Naive thymus-derived CD4-positive, alpha-beta T cell (primary cell): ENCODE measurements at places on chromosomes 4 and X. TPM values are rescaled to one million over a fixed set of nuclear protein-coding genes. Genes with fewer than 3 reads are reported as not detected.

The GPR119 gene
- not detected for total RNA-seq

The DOK7 gene
- total RNA-seq = not detected

The GLRA2 gene
- not detected for total RNA-seq

DNA sequence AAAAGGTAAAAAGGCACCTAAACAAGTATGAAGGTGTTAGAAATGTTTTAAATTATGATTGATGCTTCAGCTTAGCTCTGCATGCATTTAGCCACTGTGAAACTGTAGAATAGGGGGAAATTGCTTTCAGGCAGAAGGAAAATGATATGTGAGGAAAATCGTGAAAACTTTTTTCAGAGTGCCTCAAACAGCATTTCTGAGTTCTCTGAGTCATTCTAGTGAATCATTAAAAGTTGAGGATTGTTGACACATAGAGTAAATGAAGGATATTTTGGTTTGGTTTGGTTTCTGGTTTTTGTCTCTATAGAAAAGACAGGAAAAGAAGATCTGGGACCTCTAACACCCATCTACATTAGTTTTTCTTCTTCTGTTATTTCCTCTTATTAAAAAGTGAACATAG is 332.5 kb upstream of the TRAM1L1 start:
- no peak for DNase-seq

- no peak for DNase-seq
Measured at GRCh38 chr4:142645475-142646108, 200.5 kb downstream of the INPP4B start.

DNA sequence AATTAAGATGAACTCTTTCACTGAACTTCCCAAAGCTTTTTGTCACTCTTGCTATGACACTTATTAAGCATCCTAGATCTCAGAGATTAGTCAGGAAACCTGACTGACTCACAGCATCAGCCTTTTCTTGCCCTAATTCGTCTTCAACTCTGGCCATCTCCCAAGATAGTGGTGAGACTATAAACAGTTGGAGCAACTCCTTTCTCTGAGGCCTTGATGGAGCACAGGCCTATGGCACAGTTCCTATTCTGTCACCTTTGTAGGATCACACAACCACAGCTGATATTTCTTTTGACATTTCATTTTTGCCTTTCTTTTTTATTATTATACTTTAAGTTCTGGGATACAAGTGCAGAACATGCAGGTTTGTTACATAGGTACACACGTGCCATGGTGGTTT is 217.6 kb downstream of the PRR32 start:
- no peak for DNase-seq

GRCh38 chrX:111170017-111170416 is 74.0 kb downstream of the PAK3 start:
- DNase-seq = no peak

DNA sequence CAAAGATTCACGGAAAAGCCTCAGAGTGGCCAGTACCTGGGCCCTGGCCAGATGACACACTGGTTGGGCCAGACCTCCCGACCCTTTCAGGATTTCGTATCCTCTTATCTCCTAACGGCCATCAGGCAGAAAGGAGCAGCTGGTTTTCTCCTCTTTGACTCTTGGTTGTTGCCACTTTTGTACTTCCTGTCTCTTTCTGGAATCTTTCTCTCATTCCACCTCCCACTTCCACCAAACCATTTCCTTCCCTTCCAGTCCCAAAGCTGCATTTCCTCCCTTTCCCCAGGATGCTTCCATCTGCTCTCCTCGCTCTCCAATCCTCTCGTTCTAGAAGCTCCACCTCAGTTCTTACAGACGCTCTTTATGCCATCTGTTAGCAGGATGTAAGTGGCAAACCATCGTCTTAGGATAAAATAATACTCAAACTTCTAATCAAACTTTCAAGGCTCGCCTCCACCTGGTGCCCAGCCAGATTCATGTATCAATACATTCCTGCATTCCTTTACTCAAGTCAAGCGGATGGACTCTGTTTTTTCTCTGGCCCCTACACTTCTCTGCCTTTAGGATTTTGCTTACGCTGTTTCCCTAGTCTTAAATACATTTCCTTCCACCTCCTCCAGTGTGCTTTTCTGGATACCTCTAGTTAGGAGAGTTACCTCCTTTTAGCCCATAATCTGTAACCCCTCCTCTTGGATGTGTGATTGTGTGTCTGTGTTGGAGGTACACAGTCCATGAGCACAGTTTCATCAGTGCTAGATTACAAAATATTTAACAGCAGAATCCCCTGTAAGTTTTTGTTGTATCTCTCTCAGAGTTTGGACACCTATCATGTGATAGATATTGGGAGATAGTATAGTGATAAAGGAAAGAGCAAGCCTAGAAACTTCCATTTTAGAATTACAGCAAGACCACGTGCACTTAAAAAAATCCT is 70.4 kb downstream of the LDB2 start:
- DNase-seq = no peak

DNA sequence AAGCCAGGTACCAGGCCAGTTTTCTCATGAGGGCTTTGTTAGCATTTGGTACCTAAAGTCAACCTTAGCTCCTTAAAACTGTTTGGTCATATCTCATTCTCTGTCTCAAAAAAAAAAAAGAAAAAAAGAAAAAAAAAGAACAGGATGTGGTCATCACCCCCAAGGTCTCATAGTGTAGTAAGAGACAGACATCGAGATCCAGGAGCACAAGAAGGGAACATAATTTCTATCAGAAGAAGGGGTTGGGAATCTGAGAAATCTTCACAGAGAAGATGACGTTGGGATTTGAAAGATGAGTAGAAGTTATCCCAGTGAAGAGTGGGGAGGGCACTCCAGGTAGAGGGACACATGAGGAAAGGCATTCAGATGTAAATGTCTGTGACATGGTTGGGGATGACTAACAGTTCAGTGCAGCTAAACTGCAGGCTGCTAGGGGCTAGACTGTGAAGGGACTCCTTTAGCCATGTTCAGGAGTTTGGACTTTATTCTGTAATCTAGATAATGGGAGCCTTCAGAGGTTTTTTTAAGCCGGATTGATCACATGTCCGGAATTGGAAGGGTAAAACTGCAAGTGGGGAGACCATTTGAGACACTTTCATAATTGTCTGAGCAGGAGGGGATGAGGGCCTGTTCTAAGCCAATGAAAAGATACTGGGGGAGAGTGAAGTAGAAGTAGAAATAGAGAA is 26.9 kb upstream of the GJB1 start:
- peak; percentile 42 for DNase-seq

DNA sequence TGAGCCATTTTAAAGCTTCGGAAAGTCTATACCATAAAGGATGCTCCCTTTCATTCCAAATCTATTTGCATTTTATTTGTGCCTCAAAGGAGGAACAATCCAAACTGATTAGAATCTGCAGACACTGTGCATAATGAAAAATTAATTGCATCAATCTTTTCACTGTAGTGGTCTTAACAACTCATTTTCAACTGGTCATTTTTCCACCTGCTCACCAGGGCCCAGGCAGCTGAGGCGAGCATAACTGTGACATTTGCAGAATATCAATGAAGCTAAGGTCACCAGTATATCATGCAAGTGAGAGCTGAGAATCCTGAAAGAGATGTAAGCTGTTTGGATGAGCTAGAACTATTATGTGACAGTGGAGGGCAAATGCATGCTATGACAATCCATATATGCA is 387.3 kb upstream of the TECRL start:
- DNase-seq = no peak

- no peak for DNase-seq
Measured at GRCh38 chr4:171650543-171650942, 162.7 kb upstream of the GALNTL6 start.

DNA sequence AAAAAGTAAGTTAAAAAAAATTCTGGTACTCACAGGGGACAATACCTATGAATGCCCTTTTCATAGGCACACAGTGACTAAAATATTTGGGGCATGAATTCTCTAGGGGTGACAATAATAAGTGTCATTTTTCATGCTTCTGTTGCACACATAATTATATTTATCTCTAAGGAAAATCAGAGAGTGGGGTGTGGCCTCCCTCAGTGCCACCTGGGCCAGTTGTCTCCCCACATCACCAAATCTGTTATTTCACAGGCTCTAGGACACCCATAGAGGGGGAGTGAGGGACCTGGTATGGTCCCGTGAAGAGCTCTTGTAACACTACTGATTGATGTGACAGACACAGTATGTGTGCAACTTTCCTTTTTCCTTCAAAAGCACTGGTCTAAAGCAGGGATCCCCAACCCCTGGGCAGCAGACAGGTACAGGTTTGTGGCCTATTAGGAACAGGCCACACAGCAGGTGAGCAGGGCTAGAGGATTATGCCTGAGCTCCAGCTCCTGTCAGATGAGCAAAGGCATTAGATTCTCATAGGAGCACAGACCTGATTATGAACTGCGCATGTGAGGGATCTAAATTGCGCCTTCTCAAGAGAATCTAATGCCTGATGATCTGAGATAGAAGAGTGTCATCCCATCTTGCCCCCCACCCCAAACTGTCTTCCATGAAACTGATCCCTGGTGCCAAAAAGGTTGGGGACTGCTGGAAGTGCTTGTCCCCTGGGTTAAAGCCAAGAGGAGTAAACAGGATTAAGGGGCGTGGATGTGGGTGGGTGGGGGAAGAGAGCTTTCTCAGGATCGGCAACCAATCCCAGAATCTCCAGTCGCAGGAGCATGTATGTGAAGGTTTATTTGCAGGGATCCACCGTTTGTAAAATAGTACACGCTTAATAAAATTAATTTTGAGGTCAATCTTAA is 856 bp downstream of the SLC9B1 start:
- no peak for DNase-seq

GRCh38 chr4:108846568-108846967 is 83.7 kb upstream of the ETNPPL start:
- no peak for DNase-seq

- no peak for DNase-seq
Measured at GRCh38 chrX:6071731-6072130, 156.9 kb downstream of the NLGN4X start.

DNA sequence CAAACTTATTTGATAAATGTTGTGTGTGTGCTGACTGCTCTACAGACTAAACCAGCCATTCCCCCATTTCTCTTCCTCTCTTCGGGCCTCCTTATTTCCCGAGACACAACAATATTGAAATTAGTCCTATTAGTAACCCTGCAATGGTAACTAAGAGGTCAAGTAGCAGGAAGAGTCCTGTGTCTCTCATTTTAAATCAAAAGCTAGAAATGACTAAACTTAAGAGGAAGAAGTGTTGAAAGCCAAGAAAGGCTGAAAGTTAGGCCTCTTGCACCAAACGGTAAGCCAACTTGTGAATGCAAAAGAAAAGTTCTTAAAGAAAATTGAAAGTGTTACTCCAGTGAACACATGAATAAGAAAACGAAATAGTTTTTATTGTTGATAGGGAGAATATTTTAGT is 357.8 kb upstream of the SLC7A11 start:
- DNase-seq = no peak

DNA sequence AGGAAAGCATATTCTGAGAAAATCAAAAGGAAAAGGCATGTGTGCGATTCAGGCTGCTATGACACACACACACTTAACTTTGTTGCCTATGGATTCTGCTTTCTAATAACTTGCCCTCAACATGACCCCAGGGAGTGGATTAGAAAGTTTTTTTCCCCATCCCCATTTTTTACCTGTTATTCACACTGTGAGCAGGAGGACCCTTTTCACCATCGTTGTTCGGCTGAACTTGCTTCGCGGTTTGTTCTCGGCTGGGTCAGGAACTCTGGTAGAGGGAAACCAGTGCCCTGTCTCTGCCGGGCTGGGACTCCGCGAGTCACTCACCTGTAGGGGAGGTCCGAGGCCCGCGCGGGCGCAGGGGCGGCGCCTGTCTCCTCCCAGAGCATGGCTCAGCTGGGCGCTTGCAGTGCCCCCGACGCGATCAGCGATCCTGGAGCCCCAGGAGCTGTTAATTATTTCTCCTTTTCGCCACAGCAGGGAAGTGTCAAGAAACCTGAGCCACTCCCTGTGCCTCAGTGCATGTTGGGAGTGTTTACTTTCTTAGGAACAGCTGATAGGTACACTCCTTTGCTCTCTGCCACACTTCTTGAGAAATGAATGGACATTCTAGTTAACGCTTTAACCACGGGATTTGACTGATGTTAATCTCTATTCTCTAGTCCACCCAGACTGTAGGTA is at the start of gene RASSF6:
TSS of gene RASSF6 (minus strand) at position 322 of the 678 bp plus-strand sequence. CDS start 8,641 bp downstream, outside the sequence.
- no peak for DNase-seq

DNA sequence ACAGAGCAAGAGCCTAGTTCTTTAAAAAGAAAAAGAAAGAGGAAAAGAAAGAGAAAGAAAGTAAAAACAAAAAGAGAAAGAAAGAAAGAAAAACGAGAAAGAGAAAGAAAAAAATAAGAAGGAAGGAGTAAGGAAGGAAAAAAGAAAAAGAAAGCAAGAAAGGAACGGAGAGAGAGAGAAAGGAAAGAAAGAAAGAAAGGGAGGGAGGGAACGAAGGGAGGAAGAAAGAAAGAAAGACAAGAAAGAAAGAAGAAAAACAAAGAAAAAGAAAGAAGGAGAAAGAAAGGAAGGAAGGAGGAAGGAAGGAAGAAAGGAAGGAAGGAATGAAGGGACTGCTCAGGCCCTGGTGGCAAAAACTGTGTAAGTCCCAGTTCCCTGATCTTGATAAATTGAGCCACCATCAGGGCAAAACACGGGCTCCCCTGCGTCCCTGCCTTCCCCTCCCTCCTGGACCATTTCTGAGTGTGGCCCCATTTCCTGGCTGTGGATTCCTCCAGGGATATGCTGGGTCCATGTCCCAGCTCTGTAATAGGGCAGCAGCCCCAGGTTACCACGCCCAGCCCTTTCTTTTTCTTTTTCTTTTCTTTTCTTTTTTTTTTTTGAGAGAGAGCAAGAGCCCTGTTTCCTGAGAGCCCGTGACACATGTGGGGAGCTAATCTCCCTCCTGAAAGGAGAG is 44.8 kb downstream of the SHOX start:
- no peak for DNase-seq

- DNase-seq = no peak
Measured at GRCh38 chr4:168560184-168561180, 63.6 kb downstream of the PALLD start.

- peak; percentile 36 for DNase-seq
Measured at GRCh38 chr4:112515198-112516065, 548 bp downstream of the NEUROG2 start.

DNA sequence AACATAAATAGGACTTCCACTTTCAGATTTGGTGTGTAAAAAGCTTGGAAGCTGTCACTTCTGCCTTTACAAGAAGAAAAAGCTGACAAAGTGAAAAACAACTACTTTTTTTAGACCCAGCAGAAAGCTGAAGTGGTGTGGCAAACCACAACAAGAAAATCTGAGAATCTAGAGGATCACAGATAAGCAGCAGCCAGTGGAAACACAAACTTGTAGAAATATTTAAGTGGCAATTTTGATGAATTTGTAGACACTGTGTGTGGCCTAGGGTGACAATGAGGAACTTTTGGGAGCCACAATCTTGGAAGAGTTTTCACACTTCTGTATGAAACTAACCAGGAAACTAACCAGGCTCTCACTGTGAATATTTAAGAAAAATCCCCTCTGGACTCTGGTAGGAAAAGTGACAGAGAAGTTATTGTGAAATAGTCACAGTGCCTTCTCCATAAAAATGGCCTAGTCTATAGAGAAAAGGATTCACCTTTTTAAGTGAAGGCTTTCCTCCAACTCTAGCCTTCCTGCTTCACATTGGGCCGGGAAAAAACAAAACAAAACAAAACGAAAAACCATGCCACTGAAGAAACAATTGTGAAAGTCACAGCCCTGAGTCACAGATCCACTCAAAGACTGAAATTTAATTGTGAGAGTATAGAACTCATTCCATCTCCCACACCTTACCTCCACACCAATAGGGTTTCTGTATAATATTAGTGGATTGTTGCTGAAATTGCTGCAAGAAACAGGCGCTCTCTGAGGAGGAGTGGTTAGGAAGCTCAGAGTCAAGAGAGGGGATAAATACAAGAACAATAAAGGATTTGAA is 26.7 kb upstream of the GUCY1A1 start:
- peak; percentile 1 for DNase-seq
